Astrocyte of the spinal cord (primary cell): ENCODE measurements at places on chromosomes 7 and 10.
A peak's percentile ranks its signal among the peaks of the same experiment; 100 is the strongest.

DNA sequence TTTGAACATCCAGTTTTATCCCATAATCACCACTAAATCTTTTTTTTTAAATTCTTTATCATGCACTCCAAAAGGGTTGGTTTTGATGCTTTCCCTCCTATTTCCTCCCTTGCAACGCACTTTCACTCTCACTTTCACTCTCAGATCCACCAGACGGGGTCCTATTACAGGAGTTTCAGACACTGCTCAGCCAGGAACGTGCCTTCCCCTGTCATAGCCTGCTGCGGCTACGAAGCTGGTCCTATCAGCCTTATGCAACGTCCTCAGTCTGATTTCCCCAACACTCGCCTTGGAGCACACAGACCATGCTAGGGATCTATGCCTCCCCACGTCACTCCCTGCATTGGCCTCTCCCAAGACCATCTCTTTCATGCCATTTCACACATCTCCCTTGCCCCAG lies 23.4 kb downstream of the ZPBP start:
- peak; percentile 31 for DNase-seq

DNA sequence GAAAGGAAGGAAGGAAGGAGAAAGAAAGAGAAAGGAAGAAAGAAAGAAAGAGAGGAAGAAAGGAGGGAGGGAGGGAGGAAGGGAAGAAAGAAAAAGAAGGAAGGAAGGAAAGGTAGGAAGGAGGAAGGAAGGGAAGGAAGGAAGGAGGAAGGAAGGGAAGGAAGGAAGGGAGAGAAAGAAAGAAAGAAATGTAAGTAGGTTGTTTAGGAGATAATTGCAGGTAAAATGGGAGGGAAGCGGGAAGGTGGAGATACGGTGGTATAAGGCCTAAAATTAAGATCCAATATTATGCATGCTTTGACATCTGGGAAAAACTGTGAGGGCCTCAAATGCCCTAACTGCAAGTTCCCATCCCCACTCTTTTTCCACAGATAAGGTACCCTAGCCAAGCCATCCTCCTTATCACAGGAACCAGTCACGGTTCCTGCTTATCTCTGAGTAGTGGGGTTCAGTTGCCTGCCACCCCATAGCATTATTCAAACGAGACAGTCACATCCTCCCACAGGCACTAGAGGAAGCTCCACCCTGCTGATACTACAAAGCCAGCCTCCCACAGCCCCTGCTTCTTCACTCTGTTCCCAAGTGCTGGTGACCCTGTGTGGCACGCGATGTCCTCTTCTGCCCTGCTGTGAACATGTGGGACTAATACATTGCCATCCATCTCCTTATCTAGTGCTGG lies 28.7 kb downstream of the ST8SIA6 start:
- DNase-seq = no peak

DNA sequence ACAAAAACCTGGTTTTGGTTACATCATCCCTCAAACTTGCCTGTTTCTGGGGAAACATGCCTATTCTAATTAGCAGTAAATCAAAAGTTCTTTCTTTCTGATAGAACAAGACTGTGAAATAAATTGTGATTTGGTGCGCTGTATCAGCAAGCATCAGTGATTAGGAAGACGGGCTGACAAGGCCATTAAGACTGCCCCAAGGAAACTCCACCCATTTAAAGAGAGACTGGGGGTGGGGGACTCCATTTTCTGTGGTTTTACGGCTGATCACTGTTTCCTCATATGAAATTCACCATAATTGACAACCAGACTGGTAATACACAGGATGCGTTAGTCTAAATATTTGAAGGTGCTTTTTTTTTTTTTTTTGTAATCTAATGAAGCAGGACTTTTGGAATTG lies 68.7 kb downstream of the MBL2 start:
- no peak for DNase-seq

DNA sequence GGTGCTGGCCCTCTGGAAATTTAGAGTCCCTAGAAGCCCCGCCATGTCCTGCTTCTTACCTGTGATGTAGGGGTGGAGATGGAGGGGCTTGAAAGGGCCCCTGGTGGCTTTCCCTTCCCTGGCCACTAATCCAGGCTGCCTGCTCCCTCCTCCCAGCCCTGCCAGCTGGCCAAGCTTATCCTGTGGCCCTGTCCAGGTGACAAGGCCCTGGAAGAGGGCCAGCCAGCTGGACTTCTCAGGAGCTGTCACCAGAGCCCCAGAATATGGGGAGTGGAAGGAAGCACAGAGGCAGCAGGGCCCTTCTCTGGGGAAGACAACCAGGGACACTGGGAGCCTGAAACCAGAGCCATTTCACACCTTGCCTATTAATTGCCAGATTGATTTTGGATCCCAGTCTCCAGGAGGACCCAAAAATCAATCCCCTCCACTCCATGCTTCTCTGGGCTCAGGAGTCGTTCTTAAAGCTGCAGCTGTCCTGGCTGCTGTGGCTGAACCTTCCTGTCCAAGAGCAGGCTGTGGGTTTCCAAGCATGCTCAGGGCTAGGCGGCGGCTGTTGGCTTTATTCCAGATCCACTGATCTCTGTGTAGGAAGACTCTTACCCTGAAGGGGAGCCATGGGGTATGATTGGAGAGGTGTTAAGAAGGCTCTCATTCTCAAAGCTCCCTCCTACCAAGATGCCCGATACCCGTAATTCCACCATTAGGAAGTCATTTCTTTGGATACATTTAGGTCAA lies 52.6 kb upstream of the PCBD1 start:
- DNase-seq = no peak

- DNase-seq = no peak
Measured at GRCh38 chr10:123751342-123752134, 85.4 kb downstream of the GPR26 start.

DNA sequence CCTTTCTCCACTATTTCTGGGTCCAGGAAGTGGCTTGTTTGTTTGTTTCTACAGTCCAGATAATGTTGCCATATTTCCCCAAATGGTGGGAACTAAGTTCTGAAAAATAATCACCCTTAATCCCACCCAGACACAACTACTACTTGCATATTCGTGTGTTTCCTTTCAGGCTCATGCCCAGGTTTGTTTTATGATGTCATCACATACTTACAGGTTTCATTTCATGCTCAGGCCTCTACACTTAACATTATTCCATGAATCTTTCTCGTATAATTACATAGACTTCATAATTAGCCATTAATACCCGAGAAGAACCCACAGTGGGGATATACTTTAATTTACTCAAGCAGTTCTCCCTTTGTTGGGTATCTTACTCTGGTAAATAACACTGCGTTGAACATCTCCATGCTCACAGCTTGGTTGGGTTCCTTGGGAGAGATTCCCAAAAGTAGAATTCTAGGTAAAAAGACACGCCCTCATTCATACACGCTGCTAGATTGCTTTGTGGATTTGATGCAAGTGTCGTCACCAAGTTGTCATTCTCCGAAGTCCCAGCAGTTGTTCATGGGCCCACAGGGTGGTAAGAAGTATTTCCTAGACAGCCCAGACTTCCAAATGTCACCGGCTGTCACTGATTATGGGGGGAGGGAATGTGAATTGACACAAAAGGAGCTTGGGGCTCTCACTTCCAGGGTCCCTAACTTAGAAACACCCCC lies 42.6 kb downstream of the UNC5B start:
- no peak for DNase-seq

DNA sequence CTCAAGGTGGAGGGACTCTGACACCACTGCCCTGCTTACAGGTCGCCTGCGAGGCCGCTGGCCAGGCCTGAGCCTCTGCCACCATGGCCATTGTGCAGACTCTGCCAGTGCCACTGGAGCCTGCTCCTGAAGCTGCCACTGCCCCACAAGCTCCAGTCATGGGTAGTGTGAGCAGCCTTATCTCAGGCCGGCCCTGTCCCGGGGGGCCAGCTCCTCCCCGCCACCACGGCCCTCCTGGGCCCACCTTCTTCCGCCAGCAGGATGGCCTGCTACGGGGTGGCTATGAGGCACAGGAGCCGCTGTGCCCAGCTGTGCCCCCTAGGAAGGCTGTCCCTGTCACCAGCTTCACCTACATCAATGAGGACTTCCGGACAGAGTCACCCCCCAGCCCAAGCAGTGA lies 2.8 kb downstream of the LZTS2 start:
- DNase-seq = no peak

DNA sequence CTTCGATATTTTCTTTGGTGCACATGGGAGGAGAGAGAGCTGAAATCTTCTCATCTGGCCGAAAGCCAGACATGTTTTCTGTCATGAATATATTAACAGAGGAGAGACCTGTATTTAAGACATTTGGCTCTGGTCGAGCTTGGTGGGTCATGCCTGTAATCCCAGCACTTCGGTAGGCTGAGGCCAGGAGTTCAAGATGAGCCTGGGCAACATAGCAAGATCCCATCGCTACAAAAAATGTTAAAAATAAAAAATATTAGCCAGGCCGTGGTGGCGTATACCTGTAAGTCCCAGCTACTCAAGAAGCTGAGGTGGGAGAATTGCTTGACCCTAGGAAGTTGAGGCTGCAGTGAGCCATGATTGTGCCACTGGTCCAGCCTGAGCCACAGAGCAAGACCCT lies 21.9 kb upstream of the GATA3 start:
- DNase-seq = no peak

GRCh38 chr7:73633323-73633722 lies 9.0 kb upstream of the MLXIPL start:
- no peak for DNase-seq

GRCh38 chr10:119670717-119671116 lies 19.5 kb downstream of the BAG3 start:
- DNase-seq = peak; percentile 33

DNA sequence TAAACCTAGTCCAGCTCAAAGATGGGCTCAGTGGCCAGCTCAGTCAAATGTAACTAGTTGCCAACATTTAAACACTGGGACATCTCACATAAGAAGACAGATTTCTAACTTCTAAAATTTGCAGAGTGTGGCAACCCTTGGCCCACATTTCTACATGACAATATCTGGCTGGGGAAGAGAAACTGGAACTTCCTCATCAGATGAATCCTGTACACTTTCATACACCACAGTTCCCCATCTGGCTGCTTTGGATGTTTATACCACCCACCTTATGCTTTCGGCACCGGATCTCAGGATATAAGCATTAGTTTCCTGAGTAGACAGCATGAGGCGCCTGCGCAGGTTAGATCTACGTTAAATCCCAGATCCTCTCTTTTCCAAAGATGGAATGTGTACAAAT lies 199.3 kb downstream of the PRKG1 start:
- no peak for DNase-seq

- no peak for DNase-seq
Measured at GRCh38 chr10:89523274-89523673, 12.1 kb downstream of the SLC16A12 start.

DNA sequence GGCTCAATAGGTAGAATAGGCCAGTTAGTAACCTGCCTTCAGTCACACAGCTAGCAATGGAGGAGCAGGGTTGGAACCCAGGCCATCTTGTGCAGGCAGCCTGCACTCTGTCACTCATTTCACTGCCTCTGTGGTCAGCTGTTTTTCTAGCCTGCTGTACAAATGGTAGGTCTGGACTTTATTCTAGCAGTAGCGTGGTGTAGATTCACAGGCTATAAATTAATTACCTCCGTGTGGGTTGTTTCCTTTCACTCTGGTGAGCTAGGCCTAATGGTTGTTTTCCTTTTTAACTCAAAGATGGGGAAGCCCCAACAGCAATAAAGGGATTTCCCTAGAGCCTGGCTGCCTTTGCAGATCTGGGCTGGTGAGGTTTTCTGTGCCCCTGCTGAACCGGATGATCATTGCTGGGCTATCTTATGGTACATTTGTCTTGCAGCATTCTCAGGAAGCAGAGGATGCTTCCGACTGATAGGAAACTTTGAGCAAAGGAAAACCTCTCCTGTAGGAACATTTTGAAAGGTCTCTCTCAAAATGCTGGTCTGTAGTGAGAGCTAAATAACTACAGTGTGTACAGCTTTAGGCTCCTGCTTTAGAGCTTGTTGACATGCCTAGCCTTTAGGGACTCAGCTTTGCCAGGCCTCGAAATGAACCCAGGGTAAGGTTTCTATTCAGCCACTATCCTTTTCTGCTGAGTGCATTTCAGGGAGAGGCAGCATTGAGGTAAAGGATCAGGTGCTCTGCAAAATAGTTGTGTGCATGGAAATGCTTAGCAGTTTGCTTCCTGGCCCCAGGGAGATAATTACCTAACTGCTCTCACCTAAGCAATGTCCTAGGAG lies 157.4 kb downstream of the ST7 start:
- no peak for DNase-seq
